ENCODE measurements at places on chromosomes 12 and 14.
A peak's percentile ranks its signal among the peaks of the same experiment; 100 is the strongest.

GRCh38 chr12:92558215-92558773 is 144.5 kb upstream of the PLEKHG7 start:
- DNase-seq, result no peak

DNA sequence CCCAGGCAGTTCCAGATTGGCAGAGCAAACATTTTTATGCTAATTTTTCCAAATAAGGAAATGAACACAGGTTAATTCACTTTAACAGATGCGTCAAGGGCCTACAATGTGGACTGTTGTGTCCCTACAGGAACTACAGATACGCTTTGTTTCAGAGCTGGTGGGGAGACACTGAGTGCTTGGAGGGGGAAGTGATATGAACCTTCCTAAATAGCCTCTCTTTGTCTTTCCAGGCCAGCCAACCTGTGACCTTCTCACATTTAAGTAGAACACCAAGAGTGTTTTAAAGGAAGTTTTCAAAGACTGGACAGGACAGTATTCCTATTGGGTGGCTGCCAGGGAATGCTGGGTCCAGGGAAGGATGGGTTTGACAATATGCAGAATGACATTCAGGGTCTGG is 141.3 kb downstream of the ZNF664 start:
- no peak for DNase-seq

- no peak for DNase-seq
Observed at GRCh38 chr14:99055816-99056215, 216.2 kb downstream of the BCL11B start.

GRCh38 chr12:119842380-119842779 is 34.7 kb downstream of the CIT start:
- DNase-seq, result no peak

GRCh38 chr14:93715279-93715927 is 72.9 kb downstream of the PRIMA1 start:
- no peak for DNase-seq

DNA sequence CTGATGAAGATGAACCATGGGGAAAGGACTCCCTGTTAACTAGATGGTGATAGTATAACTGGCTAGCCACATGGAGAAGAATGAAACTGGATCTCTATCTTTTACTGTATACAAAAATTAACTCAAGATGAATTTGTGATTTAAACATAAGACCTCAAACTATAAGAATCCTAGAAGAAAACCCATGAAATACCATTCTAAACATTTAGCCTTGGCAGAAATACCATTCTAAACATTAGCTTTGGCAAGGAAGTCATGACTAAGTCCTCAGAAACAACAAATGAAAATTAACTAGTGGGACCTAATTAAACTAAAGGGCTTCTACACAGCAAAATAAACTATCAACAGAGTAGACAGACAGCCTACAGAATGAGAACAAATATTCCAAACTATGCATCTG is 28.4 kb upstream of the NOVA1 start:
- DNase-seq, result no peak

DNA sequence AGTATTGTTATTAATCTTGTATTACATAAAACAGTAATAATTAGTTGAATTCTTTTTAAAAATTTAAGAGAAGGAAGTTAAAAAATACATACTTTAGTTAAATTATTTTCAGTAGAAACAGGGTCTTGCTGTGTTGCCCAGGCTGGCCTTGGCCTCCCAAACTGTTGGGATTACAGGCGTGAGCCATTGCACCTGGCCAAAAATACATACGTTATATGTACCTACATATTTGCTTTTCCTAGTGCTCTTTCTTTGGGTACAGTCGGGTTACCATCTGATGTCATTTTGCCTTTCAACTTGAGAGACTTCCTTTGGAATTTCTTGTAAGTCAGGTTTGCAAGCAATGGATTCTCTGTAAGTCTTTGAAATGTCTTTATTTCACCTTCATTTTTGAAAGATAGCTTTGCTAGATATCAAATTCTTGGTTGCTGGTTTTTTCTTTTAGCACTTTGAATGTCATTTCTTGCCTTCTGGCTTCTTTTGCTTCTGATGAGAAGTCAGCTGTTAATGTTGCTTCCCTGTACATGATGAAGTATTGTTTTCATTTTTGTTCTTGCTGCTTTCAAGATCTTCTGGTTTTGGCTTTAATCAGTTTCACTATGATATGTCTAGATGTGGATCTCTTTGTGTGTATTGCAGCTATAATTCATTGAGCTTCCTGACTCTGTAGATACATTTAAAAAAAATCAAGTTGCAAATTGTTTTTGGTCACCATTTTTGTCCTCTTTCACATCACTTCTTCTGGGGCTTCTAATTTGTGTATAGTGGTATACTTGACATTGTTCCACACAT is 84.4 kb downstream of the SPATS2 start:
- DNase-seq, result no peak

DNA sequence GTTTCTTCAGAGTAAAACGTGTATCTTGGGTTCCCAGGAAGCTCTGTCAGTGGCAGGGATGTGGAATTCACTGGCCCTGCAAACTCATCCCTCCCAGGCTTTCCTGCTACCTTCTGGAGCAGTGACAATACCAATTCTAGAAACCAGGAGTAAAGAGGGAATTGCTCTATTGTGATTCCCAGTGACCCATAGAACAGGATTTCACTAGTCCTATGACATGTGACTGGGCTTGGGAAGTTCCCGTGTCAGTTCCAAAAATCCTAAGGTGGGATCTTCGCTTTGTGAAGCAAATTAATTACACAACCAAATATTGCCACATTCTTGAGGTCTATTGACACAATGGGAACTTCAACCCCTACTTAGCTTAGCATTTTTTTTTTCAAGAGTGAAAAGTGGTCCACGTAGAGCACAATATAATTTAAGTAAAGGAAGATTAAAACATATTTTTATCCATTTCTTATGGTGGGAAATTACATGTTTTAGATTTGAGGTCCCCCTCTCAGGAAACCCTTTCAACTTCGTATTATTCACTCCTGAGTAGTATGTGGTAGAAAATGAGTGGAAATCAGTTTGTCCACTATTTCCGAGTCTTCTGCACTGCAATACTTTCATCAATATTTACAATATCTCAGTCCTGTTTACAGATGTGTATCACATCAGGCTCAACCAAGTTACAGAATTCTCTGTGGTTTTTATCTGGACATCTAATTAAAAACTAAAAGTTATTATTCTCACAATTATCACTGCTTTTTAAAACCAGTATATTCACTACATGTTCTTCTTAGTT is 88.9 kb upstream of the SOX5 start:
- DNase-seq, result no peak

- DNase-seq, result no peak
Observed at GRCh38 chr14:52531481-52531880, 20.8 kb downstream of the TXNDC16 start.

DNA sequence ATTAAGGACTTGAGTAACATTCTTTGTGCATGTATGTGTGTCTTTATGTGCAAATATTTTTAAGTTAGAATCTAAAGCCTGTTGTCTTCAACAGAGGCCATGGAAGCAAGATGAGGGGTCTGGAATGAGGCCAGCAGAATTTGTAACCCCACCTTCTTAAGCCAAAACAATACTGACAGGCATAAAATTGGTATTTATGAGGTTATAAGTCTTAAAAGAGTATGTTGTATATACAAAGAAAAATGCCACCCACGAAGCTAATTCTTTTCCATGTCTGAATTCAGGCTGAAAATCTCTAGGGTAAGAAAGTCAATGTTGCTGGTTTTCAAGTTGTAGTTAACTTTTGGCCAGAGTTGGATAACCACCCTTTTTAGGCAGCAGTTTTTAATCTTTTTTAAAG is 86.2 kb upstream of the TMTC1 start:
- no peak for DNase-seq

DNA sequence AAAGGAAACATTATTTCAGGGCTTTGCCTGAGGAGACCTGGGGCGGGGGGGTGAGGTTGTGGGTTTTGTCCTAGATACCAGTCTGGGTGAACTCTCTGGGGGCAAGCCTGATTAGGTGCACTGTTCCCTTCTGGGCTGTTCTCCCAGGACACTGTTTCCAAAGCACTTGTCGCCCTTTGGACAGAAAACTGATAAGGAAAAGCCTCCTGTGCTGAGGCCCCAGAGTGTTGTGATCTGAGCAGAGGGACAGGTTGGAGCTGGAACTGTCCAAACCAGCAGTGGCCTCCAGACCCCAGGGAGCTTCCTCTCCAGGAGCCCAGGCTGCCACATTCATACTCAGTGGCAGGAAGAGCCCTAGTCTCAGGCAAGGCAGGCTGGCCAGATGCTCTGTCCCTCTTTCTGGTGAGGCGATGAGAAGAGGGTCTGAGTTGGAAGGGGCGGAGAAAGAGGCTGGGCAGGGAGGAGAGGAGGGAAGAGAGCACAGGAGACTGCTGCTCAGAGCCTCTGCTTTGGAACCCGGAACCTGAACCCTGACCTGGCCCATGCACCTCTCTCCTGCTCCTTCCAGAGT is 1.9 kb downstream of the GALNT16 start:
- no peak for DNase-seq

DNA sequence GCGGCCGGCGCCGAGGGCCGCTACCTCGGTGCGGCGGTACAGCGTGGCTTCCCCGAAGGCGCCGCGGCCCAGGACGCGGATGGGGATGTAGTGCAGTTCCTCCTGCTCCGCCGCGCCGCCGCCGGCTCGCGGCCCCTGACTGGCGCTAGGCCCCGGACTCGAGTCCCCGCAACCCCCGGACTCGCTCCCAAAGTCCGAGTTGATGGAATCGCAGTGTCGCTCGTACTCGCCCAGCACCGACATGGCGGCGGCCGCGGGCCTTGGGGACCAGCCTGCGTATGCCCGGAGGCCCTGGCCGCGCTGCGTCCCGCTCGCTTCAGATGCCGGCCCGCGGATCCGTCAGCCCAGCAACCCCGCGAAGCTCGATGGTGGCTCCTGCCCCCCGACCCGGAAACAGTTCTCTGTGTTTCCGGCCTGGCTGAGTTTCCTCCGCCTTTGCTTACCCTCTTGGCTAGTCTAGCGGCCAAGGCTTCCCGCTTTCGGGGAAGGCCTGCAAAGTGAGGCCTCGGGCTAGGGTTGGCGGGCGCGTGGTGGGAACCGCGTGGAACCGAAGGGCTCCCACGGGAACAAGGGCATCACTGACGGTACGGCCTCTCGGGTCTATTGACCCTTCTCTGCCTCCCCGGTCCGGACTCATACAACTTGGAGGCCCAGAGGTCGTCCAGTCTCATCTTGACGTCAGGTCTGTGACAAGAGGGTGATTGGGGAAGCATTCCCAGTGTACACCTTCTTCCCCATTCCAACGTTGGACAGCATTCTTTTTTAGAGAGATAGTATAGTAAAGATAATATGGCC is at the start of gene NEK9:
TSS of gene NEK9 (minus strand) at position 370 of the 795 bp plus-strand sequence. CDS start at position 243, 127 bp downstream.
- DNase-seq, result peak; percentile 91

- no peak for DNase-seq
Observed at GRCh38 chr14:50070840-50071548, 45.4 kb downstream of the VCPKMT start.

GRCh38 chr12:12872139-12872933 is 19.0 kb upstream of the GPRC5A start:
- no peak for DNase-seq

DNA sequence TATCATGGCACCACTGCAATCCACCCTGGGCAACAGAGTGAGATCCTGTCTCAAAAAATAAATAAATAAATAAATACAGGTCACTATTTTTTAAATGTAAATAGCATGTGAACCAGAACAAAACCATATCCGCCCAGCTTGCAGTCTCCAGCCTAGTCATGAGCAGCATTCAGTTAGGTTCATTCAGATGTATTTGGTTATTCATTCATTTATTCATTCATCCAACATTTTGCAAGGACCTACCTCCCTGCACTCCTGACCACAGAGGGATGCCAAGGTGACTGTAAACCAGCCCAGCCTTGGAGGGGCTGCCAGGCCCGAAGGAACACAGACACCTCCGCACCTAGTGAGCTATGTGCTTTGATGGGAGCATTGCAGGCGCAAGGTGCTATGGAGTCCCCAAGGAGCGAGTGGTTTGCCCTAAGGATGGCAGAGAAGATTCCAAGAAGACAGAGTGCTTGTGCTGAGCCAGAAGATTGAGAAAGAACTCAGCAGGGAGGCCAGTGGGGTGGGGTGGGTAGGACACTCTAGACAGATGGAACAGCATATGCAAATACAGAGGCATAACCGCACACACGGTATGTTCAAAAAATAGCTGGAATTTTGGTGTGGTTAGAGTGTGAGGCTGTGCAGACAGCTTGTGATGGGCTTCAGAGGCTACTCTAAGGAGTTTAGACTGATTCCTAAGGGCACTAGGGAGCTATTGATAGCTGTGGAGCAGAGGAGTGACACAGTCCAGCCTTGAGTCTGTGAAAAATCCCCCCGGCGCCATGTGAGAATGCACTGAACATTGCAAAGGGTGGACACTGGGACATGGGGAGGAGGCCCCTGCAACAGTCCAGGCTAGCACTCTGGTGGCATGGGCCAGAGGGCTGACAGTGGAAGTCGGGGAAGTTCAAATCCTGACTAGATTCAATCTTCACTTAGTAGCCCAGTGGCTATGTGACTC is 11.7 kb downstream of the DTX1 start:
- DNase-seq, result no peak

- DNase-seq, result no peak
Observed at GRCh38 chr12:94133964-94134795, 14.2 kb upstream of the PLXNC1 start.

GRCh38 chr12:111596985-111597830 is 1.9 kb downstream of the ATXN2 start:
- DNase-seq, result peak; percentile 72

GRCh38 chr12:104733717-104734175 is 224.3 kb downstream of the SLC41A2 start:
- peak; percentile 45 for DNase-seq

- no peak for DNase-seq
Observed at GRCh38 chr14:55772486-55772885, 192.5 kb downstream of the KTN1 start.

DNA sequence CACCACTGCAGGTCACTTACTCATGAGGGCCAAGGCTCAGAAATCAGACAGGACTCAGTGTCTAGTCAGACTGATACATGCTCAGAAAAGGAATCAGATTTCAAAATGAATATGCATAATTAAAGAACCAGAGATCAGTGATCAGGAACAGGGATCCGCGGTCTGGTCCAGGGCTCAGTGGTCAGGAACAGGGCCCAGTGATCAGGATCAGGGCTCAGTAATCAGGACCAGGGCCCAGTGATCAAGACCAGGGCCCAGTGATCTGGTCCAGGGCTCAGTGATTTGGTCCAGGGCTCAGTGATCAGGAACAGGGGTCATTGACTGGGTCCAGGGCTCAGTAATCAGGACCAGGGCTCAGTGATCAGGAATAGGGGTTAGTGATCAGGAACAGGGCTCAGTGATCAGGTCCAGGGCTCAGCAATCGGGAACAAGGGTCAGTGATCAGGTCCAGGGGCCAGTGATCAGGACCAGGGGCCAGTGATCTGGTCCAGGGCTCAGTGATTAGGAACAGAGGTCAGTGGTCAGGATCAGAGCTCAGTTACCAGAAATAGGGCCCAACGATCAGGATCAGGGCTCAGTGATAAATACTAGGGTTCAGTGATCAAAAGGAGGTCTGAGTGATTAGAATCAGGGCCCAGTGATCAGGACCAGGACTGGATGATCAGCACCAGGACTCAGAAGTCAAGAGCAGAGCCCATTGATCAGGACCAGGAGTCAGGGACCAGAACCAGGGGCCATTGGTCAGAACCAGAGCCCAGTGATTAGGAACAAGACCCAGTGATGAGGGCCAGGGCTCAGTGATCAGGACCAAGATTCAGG is 175.3 kb downstream of the TMEM121 start:
- DNase-seq, result no peak

All from WERI-Rb-1 (cell line).